GM12891 (cell line): ENCODE measurements at places on chromosomes 7 and 10.
A peak's percentile ranks its signal among the peaks of the same experiment; 100 is the strongest.

- DNase-seq, result no peak
Observed at GRCh38 chr7:98330926-98331529, 49.5 kb downstream of the BRI3 start.

- no peak for DNase-seq
Observed at GRCh38 chr7:99504281-99504602, 220 bp upstream of the ZKSCAN5 start.

- no peak for DNase-seq
Observed at GRCh38 chr7:147052818-147053217, 936.2 kb downstream of the CNTNAP2 start.

DNA sequence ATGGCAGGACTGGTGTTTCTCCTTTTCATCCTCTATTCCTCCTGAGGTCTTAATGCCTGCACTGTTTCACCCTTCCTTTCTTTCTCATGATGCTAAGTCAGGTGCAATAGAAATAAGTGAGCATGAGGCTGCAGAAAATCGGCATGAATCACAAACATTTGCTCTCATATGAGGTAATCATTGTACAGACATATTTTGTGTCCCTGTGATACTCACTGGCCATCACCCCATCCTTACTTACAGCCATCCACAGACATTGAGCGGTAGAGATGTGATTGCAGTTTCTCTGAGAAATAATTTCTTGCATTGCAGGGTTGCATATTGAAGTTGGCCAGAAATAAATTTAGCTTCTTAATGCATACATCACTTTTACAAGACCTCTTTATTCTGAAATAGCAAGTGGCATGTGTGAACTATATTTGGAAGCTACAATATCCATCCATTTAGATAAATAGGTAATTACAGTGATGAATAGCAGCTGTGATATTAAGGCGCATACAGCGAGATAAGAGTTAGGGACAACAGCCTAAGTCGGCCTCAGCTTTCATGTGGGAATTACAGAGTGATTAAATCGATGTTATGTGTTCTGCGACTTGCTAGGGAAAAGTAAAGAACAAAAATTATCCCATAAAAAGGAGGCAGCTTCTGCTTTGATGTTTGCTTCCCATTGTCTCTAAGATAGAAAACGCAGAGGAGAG is 612.6 kb downstream of the SORCS3 start:
- no peak for DNase-seq

- no peak for DNase-seq
Observed at GRCh38 chr10:14240253-14241189, 90.2 kb downstream of the FRMD4A start.

GRCh38 chr10:57917019-57917418 is 350.7 kb downstream of the IPMK start:
- no peak for DNase-seq

DNA sequence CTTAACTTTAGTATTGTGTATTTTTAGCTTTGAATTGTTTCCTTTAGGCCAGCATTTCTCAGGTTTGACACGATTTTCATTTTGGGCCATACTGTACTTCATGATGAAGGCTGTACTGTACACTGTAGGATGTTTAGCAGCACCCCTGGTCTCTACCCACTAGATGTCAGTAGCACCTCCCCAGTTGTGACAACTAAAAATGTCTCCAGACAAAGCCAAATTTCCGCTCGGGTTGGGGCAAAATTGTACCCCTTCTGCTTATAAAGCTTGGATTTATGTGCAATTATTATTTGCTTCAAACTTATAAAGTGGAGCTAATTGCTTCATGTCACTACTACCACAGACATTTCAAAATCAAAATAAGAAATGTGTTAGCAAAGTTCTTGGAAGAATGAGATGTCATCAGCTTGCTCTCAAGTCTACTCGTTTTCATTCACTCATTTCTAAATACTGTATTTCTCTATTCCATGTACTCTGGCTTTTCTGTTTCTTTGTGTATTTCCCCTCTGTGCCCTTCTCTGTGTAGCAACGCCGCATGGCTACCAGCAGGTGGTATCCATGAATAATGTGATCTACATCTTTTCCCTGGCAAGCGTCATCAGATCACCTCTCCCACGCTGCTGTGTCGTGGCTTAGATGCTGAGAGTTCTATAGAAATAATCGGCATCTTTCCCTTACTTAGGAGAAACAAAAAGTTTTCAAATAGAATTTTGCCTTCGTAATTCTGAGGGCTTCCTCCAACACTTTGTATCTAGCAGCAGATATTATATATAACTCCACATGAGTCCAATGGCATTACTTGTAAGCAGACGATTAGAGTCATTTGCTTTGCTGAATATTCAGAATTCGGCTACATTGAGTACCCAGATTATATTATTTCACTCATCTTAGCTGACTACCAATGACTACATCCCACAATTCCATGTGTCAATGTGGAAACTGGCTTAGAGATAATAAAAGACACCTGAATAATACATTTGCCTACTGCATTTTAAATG is 47.8 kb upstream of the CALCR start:
- no peak for DNase-seq

GRCh38 chr10:74460812-74461211 is 309.8 kb downstream of the ADK start:
- DNase-seq, result no peak

- DNase-seq, result no peak
Observed at GRCh38 chr10:70528741-70529362, 50.3 kb downstream of the PALD1 start.

DNA sequence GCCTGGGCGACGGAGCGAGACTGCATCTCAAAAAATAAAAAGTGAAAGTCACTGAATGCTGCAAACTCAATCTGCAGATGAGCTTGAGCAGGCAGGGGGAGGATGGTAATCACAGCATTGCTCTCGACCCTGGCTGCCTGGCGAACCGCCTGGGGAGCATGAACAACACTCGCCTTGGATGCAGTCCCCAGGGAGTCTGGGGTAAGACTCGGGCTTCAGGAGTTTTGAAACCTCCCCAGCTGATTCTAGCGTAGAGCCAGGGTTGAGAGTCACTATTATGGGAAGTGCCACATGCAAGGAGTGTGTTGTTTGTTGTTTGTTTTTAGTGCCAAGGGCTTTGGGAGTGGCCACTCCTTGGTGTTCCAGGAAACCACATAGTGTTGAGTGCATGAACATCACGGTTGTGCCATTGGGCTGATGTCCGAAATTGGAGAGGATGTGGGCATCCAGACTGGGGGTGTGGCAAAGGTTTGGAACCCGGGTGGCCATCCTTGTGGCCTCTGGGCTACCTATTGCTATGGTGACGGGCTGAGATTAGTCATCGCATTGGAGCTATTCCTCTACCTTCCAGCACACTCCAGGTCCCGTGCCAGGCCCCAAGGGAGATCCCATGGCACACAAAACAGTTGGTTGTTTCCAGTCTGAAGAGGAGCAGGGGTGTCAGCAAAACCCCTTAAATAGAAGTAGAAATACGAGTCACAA is 92.6 kb downstream of the RGS10 start:
- peak; percentile 63 for DNase-seq

- DNase-seq, result no peak
Observed at GRCh38 chr7:146565872-146566271, 449.3 kb downstream of the CNTNAP2 start.

- DNase-seq, result peak; percentile 8
Observed at GRCh38 chr7:7816084-7816483, 97.7 kb upstream of the RPA3 start.

- DNase-seq, result no peak
Observed at GRCh38 chr10:8035641-8036470, 18.6 kb upstream of the GATA3 start.

DNA sequence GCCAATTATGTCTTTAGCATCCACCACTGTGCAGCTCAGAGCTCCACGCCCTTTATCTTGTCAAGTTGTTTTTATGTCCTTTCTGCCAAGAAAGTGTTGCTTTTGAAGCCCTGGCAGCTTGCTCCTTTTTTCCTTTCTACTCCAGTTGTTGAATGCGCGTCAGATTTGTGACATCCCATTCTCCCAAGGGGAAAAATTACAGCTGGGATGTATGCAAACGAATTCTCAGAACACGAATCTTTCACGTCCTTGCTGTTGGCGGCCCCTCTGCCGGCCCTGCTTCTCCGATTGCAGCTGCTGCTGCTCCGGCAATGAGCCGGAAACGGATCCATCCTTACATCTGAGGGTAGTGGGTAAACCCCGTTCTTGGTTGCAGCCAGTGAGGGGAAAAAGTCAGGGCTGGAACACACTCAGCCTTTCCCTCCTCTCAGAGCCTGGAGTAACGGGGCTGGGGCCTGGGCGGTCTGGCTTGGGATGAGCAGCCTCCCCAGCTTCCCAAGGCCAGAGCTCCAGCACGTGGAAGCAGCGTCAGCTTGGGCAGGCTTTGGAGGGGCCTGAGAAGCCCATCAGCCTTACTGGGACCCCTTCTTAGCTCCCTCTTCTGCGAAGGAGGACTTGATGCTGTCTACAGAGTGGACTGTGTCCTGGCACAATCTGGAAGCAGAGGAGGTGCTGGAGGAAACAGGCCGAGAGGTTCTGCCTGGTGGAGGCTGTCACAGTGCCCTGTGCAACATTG is 79.0 kb upstream of the CHST15 start:
- DNase-seq, result no peak

DNA sequence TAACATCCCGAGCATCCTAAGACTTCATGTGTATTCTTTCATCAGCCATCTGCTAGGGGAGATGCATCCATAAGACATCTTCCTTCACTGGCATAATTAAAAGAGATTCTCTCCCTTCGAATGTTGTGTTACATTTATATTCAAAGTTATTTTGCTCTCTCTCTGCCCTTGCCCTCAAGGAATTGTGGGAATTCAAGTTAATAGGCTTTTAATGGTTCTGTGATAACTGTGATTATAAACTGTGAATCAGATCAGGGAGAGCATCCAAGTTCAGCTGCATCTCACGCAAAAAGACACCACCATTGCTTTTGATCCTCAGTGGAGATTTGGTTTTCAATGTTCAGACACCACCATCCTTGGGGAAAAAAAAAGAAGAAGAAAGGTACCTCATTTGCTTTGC is 9.2 kb upstream of the TEX36 start:
- DNase-seq, result no peak

- peak; percentile 82 for DNase-seq
Observed at GRCh38 chr10:18659125-18659818, at the start of gene ARL5B. TSS of gene ARL5B (plus strand) at chr10:18659431. CDS start at chr10:18659638, 207 bp downstream.

GRCh38 chr7:151520419-151521261 is 945 bp upstream of the RHEB start:
- DNase-seq, result no peak
